ENCODE measurements at places on chromosomes 5 and 9. TPM values are rescaled to one million over a fixed set of nuclear protein-coding genes. Genes with fewer than 3 reads are reported as not detected.

The PFN3 gene
- total RNA-seq, result not detected

The LIX1 gene
- 0.08 TPM for total RNA-seq

The SUB1 gene
- total RNA-seq, result 268 TPM

The CMYA5 gene
- 1.6 TPM for total RNA-seq

The PCDHA3 gene
- 2.9 TPM for total RNA-seq

The TLE1 gene
- total RNA-seq, result 52.9 TPM

The NAIF1 gene
- 5.6 TPM for total RNA-seq

The OR13F1 gene
- total RNA-seq, result not detected

The MARCOL gene
- total RNA-seq, result not detected

The CCL21 gene
- total RNA-seq, result not detected

The FOXI1 gene
- total RNA-seq, result 0.66 TPM

The PTPRD gene
- 97.4 TPM for total RNA-seq
